ENCODE measurements at places on chromosomes 7 and 10.

DNA sequence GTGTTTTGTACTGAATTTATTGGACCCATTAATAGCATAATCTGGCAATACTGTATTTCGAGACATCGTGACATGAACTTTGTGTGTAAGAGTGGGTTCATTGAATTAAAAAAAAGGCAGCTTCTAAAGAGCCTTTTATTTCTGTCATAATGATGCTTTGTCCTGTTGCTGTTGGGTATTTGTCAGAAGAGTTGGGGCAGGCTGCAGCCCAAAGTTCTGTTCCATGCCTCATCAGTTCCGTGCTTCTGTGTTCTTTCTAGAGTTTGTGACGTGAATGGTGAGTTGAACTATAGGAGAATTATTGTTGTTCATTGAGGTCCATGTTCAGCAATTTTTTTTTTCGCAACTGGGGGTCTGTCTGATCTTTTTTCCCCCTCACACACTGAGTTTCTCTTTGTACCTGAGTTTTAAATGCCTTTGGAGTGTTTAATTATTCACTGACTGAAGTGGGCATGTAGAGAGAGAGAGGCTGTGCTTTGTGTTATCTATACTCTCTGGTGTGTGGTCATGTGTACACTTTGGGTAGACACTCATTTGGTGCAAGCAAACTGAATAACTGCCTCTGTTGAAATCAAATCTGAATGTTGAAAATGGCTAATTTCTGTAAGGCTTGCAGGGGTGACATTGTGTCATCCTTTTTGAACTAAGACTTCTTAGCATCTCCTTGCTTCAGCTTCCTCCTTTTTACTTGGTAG, 69.8 kb downstream of the ADD3 start:
- no peak for DNase-seq

DNA sequence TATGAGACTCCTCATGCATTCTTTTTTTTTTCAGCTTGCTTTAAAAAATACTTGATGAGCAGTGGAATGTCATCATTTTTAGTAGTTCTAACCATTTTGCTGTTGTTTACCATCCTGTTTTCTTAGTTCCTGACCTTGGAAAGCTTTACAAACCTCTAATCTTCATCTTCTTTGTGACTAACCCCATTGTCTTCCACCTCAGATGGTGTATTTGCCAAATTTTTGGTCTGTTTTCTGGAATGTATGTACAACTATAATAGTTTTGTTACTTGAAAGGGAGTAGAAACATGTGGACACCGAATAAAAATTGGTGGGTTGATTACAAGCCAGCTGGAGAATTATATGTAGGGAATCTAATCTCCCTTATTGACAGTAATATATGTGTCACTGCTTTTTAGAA, 172.7 kb downstream of the SND1 start:
- DNase-seq = peak; percentile 43

- DNase-seq = peak; percentile 48
Observed at GRCh38 chr10:33819206-33819605, 484.7 kb upstream of the NRP1 start.

DNA sequence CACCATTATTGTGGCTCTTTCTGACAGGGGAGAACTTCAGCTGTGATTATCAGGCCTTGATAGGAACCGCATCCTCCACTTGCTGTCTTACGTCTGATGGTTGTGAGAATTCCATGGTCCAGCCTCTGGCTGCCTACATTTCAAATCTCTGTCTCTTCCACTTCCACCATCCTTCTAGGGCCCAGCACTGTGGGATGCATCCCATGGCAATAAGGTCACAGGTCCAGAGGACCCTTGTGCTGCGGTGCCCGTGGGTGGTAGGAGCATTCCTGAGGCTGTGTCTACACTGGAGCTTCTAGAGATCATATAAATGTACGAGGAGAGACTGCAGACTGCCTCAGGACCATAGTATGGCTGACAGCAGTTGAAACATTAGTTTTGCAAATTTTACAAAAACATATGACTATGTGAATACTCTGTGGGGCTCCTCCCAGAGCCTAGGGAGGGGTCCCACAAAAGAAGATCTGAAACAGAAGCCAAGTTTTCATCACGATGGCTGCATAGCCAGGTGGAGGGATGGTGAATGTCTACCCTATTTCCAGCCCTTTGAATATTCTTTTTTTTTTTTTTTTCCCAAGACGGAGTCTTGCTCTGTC, 11.8 kb downstream of the CALML3 start:
- no peak for DNase-seq

GRCh38 chr7:37224746-37225145, 223.9 kb downstream of the ELMO1 start:
- no peak for DNase-seq

GRCh38 chr10:64277536-64277935, 756.3 kb downstream of the REEP3 start:
- DNase-seq = no peak
